Activated T-helper 2 cell treated with anti-CD3 and anti-CD28 coated beads, Interferon-gamma antibody, Interleukin-2, Interleukin-4, amounts not matched to agents 10 μg/mL and 5 μg/mL and 100 μg/mL, durations not matched to agents 14 hours and 24 hours and 36 hours (primary cell): ENCODE measurements at places on chromosomes 1 and 21. TPM values are rescaled to one million over a fixed set of nuclear protein-coding genes. Genes with fewer than 3 reads are reported as not detected.
A peak's percentile ranks its signal among the peaks of the same experiment; 100 is the strongest.

Gene FAM72B
- total RNA-seq = 22.6 and 23.1 TPM in 2 replicates

Gene CSDE1
- total RNA-seq = 411 and 414 TPM in 2 replicates

- no peak overlapping the region for H3K4me3 ChIP-seq
- no peaks in the 10 kb centered on the region for H3K36me3 ChIP-seq
- no peaks in the 10 kb centered on the region for H3K4me1 ChIP-seq
- DNase-seq = no peak
- no peaks in the 10 kb centered on the region for H3K27me3 ChIP-seq
- H3K27ac ChIP-seq = no peak overlapping the region
Observed at GRCh38 chr1:178055779-178056471, 38.0 kb upstream of the RASAL2 start.

Gene C1orf94
- not detected in 2 replicates for total RNA-seq

DNA sequence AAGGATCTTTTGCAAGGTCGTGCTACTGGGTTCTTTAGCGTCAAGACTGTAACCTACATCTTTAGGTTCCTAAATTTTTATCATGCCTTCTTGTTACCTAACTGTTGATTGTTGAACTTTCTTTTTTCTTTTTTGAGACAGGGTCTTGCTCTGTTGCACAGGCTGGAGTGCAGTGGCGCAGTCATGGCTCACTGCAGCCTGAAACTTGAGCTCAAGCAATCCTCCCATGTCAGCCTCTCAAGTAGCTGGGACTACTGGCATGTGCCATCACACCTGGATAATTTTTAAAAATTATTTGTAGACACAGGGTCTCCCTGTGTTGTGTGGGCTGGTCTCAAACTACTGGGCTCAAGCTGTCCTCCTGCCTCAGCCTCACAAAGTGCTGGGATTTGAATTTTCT lies 52.9 kb downstream of the NFIA start:
- no peak for DNase-seq
- H3K27ac ChIP-seq = no peak overlapping the region
- H3K27me3 ChIP-seq = peaks cover 21% of the 10 kb centered on the region
- H3K36me3 ChIP-seq = no peaks in the 10 kb centered on the region

DNA sequence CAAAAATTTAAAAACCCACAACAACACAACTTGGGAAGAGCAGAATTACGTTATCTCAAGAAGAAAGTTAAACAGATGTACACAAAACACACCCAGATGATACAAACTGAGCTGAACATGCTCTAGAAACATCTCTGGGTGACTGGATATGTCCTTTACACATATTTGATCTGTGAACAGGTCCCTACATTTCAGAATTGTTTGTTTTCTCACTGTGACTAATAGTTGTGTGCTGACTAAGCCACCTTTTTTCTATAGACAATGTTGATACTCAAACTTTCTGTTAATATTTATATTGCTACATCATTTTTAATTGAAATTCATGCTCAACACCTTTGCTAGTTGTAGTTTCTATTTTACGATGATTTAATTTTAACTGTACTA lies 1.0 kb upstream of the F11R start:
- no peaks in the 10 kb centered on the region for H3K27me3 ChIP-seq
- peaks cover 3% of the 10 kb centered on the region for H3K36me3 ChIP-seq
- peak overlapping the region; percentile 83 for H3K27ac ChIP-seq
- peak overlapping the region; percentile 91 for H3K4me3 ChIP-seq
- no peak for DNase-seq
- peaks cover 38% of the 10 kb centered on the region for H3K4me1 ChIP-seq

DNA sequence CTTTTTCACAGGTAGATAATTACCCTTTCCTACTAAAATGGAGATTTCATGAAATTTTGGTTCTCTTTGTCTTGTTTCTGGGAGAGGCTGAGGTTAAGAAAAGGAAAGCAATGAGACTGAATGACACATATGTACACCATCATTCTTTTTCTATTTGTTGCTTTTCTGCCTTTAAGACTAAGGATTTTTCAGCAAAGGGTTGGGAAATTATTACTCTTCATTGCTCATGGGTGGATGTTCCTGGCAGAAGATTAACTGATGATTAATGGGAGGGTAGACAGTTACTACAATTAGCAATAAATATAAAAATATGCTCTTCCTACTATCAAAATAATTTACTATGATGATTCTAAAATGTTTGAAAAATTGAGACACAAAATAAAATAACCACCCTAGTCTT lies 316.5 kb upstream of the USP24 start:
- H3K36me3 ChIP-seq = no peaks in the 10 kb centered on the region
- no peak overlapping the region for H3K4me3 ChIP-seq

DNA sequence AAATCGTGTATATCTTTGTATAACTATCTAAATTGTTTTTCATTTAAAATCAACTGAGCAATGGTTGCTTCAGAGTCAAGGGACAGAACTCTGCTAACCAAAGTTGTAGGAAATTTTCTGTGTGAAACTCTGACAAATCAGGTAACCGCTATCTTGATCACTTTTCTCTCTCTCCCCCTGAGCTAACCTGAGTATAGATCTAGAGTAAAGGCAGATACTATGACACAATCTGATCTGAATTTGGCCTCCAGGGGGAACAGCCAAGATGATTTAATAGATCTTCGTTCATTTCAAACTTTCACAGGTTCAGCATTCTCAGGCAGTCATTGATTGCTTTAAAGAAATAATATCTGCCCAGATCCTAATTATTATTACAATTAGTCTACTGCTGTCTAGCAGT lies 472.8 kb downstream of the NUF2 start:
- no peak overlapping the region for H3K27ac ChIP-seq
- no peaks in the 10 kb centered on the region for H3K4me1 ChIP-seq
- no peaks in the 10 kb centered on the region for H3K27me3 ChIP-seq
- no peak for DNase-seq
- no peaks in the 10 kb centered on the region for H3K36me3 ChIP-seq

DNA sequence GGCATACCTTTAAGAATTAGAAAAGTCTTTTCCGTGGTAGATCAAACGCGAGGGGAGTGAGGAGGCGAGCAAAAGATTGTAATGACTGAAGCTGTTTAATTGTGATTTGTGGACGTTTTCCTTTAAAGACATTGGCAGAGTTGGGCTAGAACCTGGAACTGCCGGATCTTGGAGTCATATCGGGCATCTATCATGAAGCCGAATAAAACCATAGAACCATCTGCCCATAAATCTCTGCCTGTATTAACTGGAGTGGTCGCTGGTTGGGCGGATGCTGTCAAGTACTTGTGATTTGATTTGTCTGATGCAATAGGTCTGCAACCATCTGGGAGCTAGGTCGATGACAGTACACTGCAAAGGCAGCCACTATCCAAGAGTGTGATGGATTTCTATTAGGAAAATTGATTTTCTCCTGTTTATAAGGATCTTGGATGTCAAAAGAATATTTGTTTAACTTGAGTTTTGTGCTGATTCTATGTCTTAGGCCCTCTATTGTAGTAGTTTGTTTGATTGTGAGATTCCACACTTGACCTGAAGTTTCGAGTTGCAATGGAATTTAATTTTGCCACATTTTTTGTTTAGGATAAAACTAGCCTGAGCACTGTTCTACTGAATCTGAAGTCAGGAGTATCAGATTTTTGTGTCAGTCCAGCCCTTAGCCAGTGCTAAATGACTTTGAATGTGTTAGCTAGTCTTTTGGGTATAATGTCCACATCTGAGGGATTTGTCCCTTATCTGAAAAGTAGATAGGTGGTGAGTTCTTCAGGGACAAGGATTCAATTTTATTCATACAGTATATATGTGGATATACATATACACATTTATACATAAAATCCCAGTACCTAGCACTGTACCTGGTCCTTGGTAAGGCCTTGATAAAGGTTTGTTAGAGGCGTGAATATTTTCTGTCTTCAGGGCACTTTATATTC lies 1.2 kb downstream of the SARS1 start:
- peak overlapping the region; percentile 98 for H3K4me3 ChIP-seq
- H3K36me3 ChIP-seq = peaks cover 45% of the 10 kb centered on the region
- DNase-seq = peak; percentile 29
- H3K27ac ChIP-seq = peak overlapping the region; percentile 89

DNA sequence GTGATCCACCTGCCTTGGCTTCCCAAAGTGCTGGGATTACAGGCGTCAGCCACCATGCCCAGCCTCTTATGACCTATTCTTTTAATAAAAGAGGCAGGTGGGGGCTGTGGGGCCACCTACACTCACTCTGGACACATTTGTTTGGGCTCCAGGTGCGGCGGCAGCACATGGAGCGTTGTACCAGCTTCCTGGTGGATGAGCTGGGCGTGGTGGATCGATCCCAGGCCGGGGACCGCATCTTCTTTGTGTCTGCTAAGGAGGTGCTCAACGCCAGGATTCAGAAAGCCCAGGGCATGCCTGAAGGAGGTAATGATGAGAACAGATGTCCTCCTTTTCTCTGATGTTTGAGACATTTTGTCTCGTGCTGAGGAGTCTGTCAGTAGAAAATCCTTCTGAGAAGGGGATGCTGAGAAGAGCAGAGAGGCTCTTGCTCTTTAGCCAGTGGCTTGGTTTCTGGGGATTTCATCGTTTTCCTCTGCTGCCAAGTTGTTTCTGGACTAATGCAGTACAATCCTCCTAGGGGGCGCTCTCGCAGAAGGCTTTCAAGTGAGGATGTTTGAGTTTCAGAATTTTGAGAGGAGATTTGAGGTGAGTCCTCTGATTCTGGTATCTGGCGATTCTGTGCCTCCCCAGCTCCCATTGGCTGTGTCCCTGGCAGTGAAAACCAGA lies 17.9 kb upstream of the MIIP start:
- H3K4me1 ChIP-seq = peaks cover 5% of the 10 kb centered on the region
- peak; percentile 50 for DNase-seq
- H3K27ac ChIP-seq = peak overlapping the region; percentile 38
- H3K27me3 ChIP-seq = no peaks in the 10 kb centered on the region

GRCh38 chr1:18527514-18527913 lies 46.8 kb downstream of the KLHDC7A start:
- no peak overlapping the region for H3K4me3 ChIP-seq
- H3K36me3 ChIP-seq = no peaks in the 10 kb centered on the region
- no peak for DNase-seq
- H3K27me3 ChIP-seq = peaks cover 2% of the 10 kb centered on the region

Gene CFAP45
- 1.5 and 2.3 TPM in 2 replicates for total RNA-seq

DNA sequence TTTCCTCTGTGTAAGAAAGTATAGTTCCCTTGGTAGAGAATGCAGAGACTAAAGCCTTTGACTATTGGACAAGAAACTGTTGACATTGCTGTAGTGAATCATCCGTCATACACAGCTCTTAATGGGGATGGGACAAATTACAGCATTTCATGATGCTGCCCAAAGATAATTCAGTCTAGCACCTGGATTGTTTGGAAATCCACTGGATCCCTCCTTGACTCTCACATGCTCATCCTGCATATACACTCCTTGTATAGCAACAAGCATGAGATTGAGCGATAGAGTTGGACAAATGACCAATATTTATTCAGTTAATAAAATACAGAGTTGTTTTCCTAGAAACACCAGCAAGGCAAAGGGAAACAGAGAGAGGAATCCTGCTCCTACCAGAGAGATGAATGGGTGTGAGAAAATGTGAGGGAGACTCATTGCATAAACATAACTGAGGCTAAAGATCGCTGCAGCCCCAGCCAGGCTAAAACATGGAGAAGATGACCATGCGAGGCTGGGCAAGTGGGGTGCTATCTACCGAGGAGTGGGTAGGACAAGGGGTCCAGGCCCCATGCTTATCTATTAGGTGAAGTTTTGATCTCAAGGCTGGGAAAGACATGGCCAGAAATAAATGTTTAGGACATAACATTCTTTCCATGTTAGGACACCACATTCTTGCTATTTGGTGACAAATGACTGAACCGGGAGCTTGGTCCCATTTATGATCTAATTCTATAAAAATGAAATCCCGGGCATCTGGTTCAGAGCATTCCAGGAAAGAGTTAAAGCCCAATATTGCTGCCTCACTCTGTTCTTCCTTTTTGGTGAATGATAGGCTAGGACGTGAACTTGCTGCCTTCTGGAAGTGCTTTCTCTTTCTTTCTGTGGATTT lies 153.2 kb downstream of the TGFB2 start:
- H3K4me3 ChIP-seq = no peak overlapping the region
- H3K36me3 ChIP-seq = no peaks in the 10 kb centered on the region
- DNase-seq = no peak
- no peak overlapping the region for H3K27ac ChIP-seq
- H3K27me3 ChIP-seq = peaks cover 5% of the 10 kb centered on the region

GRCh38 chr1:228818928-228819630 lies 83.8 kb downstream of the RHOU start:
- no peaks in the 10 kb centered on the region for H3K4me1 ChIP-seq
- no peak for DNase-seq
- no peak overlapping the region for H3K4me3 ChIP-seq

- DNase-seq = peak; percentile 61
- no peaks in the 10 kb centered on the region for H3K27me3 ChIP-seq
- peaks cover 23% of the 10 kb centered on the region for H3K4me1 ChIP-seq
- no peak overlapping the region for H3K27ac ChIP-seq
Observed at GRCh38 chr1:37811027-37811655, 3.1 kb upstream of the YRDC start.

- no peaks in the 10 kb centered on the region for H3K4me1 ChIP-seq
- no peak overlapping the region for H3K4me3 ChIP-seq
- no peaks in the 10 kb centered on the region for H3K27me3 ChIP-seq
- H3K36me3 ChIP-seq = no peaks in the 10 kb centered on the region
- no peak for DNase-seq
Observed at GRCh38 chr1:176656257-176656995, 193.5 kb downstream of the PAPPA2 start.

DNA sequence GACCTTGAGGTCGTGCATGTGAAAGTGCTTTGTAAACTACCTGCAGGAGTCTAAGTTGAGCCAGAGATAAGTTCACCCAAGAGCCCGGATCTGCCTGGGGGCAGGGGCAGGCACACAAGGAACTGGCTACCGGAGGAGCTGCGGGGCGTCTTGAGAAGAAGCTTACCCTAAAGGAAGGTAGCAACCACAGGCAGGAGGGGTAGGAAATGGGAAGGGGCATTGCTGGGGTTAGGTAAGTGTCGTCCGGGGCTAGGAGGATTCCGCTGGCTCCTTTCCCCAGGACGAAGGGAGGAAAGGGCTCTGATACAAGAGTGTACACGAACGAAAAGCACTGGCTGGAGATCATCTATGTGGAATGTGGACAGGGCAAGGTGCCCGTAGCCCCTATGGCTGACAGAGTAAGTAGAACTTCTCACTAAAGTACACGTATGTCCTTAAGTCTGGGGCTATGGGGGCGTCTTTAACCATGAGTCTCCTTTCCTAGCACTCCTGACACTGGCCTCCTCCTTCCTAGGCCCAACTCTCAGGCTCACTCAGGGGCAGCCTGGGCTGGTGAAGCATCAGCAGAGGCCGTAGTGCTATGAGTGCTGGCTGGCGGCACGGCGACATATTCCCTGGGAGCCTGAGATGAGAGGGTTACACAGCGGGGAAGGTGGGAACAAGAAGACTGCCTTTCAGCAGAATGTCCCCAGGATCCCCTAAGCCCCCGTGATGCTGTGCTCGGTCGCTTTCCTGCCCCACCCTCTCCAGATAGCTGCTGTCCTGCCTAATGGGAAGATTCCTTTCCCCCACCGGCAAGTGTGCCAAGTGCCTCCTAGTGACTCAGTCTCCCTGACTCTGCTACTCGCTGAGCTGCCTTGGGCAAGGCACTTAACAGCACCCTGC lies 9.1 kb upstream of the GALNT2 start:
- peaks cover 3% of the 10 kb centered on the region for H3K4me1 ChIP-seq
- no peaks in the 10 kb centered on the region for H3K36me3 ChIP-seq
- peaks cover 35% of the 10 kb centered on the region for H3K27me3 ChIP-seq
- peak; percentile 7 for DNase-seq
- H3K27ac ChIP-seq = no peak overlapping the region

Gene SPRR3
- total RNA-seq = not detected in 2 replicates
